ENCODE measurements at places on chromosomes 13 and 19.

- no peak for DNase-seq
These were observed 7.7 kb downstream of the UBE2L5 start for GRCh38 chr13:30429721-30430694.

DNA sequence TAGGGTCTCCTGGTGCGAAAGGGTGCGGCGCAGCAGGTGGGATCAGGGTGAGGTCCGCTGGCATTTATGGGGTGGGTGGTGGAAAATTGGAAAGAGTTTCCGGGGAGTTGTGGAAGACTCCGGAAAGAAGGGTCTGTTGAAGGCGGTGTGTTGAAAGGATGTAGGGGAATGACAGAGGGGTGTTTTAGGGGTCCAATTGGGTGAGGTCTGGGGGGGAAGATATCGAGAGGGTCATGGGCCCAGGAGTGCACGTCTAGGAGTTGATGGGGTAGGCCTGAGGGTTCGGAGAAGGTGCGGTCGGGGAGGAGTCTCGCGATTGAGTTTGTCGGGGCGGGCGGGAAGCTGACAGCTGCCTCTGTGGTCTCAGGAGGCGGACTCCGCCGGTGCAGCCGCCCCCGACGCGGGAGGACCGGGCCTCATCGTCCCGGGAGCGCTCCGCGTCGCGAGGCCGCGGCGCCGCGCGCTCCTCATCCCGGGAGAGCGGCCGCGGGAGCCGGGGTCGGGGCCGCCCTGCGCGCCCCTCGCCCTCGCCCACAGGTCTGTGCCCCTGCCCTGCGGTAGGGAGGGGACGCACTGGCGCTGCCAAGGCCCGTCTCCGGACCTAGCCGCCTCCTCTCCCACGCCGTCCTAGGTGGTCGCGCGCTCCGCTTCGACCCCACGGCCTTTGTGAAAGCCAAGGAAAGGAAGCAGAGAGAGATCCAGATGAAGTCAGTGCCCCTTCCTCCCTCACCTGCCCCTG is 7.0 kb downstream of the PGLYRP1 start:
- DNase-seq, result no peak

GRCh38 chr13:108813587-108814170 is 184.3 kb downstream of the MYO16 start:
- DNase-seq, result no peak

- no peak for DNase-seq
These were observed 2.3 kb downstream of the DHRS12 start for GRCh38 chr13:51801631-51802099.

- no peak for DNase-seq
These were observed 81.2 kb upstream of the STK24 start for GRCh38 chr13:98658131-98658530.

DNA sequence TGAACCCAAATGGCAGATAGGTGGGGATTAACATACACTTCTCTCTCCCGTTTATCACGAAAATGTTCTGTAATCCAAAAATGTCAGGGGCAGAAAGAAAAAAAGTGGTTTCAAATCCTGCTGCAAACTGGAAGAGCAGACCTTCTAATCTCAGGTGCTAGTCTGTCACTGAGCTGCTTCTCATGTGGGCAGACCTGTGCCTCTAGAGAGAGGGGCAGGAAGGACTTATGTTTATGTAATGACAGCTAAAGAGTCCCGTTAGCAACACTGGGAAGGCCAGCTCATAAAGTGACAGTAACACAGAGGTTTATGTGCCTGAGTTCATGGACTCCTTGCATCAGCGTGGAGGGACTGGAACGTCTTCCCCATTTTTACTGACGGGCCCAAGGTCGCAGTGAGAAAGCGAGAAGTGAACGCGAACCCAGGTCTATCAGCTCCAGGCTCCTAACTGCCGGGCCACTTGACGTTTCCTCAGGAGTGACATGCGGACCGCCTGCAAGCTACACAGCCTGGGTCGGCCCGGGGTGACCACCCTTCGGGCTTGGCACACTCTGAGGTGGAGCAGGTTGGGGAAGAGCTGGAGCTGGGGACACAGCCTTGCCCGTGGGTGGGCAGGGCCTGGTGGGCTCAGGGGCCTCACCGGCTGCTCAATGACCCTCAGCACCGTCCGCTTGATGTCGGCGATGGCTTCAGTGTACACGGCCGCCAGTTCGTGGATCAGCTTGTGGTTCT is 9.6 kb upstream of the RSPH6A start:
- DNase-seq, result no peak

DNA sequence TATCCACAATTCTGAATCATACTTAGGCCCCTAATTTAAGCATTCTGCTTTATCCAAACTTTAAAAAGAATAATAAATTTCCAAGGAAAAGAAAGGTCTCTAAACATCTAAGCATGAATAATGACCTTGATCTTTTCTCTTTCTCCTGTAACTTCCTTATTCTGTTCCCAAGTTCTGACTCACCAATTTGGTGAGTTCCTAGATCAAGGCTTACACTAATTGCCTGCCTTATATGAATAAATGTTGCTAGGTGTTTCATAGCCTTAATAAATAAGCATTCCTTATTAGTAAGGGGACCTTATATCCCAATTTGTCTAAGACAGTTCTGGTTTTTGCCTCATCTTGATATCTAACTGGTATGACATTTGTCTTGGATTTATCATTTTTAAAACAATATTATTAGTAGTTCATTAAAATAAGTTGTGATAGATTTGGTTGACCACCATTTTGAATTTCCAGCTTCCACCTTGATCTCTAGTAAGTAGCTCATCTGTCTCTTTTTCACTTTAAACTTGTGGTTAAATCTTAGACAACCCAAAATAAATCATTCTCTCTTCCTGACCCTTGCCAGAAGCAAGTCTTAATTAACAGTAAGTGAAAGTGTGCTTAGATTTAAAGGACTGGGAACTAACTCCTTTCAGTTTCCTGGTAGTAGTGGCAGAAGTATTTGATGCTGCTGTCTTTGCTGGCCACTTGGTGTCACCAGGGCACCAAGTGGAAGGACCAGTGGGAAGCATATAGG is 121.2 kb upstream of the MLNR start:
- DNase-seq, result no peak

DNA sequence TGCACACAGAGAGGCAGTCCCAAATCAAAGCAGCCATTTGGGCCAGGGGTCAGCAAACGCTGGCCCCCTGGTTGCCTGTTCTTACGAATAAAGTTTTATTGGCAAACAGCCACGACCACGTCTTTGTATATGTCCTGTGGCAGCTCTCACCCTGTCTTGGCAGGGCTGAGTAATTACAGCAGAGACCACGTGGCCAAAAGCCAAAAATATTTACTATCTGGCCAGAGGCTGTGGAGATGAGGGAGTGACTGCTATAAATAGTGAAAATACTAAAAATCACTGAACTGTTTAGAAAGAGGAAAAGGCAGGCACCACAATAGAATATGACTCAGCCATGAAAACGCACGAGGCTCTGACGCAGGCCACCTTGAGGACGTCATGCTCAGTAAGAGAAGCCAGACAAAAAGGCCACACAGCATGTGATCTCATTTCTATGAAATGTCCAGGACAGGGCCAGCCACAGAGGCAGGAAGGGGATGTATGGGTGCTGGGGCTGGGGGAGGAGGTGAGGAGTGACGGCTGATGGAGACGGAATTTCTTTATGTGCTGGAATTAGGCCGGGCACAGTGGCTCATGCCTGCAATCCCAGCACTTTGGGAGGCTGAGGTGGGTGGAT is 29.4 kb downstream of the SMIM24 start:
- DNase-seq, result no peak

DNA sequence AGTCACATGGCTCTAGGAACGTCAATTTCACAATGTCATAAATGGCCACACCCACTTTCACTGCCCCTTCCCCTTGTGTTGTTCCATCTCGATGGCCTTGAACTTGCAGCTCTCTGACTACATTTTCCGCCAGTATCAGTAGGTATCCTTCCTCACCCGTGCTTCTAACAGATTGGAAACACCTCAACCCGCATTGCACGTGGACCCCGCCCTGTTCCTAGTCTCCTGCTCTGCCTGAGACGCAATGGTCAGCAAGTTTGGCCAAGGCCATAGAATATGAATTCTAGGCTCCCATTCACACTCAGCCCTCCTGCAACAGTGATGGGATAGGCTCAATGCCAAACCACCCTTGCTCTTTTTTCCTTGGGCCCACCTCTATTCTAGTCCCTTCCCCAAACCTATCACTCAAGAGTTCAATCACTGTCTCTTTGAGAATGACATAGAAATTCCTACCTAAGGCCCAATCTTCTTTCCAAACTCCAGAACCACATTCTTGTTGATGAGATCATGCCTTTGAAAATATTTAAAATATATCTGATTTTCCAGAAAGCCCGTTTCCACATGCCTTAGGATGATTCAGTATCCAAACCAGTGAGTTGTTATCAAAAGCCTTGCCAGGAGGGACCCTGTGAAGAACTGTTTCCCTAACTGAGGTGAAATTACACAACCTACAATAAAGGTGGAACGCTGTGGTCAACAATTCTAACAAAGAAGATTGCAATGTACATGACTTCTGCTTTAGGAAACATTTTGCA is 334.6 kb downstream of the MYO16 start:
- no peak for DNase-seq

DNA sequence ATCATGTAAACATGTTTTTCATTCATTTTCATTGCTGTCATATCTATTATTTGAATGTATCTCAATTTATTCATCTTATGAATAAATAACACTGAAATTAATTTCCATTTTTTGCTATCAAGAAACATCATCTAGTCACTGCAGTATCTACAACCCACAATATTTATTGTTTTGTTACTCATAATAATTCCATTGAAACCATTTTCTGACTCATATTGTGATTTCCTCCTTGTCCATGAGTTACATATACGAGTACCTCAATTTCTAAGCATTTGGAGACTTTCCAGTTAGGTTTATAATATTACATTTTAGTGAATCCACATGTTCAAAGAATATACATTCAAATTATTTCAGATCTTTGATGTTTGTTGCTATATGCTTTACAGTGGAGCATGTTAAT is 1524.0 kb downstream of the SLITRK1 start:
- DNase-seq, result no peak

DNA sequence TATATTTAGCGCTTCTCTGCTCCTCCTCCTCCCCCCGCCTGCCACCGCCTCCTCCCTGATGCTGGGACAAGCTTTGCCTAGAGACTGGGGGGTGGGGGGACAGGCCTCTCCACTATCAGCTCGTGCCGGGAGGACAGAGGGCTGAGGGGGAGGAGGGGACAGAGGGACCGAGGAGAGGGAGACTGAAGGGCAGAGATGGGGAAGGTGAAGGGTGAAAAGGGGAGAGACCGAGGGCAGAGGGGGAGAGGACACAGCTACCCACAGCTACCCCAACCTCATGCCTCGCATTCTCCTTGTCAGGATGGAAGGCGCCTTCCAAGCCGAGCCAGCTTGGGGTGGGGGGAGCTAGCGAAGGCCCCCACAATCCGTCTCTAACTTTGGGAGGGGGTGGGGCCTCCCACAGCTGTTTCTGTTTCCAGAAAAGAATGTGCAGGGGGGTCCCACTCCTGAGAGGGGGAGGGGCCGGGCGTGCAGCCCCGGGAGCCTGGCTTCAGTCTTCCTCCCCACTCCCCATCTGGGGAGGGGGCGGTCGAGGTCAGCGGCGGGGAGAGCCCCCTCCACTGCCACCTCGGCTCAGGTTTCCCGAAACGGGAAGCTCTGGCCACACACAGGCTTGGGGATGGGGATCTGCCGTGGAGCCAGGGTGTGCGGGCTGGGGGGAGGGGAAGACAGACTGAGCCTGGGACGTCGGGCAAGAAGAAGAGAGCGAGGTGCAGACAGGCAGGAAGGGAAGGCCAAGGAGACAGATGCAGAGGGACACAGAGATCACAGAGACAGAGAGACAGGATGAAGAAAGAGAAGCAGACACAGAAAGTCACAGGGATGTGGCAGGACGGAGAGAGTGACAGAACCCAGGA is 1.6 kb downstream of the DACT3 start:
- DNase-seq, result no peak

DNA sequence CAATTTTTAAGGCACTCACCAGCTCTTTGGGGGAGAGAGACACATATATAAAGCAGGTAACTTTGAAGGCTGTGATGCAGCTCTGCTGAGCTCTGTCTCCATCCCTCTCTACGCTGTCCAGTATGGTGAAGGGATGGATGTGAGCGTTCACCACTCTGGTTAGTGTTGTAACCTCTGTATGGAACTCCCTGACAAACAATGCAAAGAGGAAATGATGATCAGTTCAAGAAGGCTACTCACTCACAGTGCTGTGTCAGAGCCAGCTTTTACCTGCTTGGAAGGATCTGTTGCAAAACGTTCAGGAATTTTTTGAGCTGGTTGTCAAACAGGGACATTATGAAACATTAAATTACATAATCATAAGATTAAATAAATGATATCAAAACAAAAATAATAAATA is 90.8 kb upstream of the SLC10A2 start:
- DNase-seq, result no peak

- DNase-seq, result peak; percentile 12
These were observed 109.3 kb downstream of the ABCC4 start for GRCh38 chr13:95191821-95192563.

DNA sequence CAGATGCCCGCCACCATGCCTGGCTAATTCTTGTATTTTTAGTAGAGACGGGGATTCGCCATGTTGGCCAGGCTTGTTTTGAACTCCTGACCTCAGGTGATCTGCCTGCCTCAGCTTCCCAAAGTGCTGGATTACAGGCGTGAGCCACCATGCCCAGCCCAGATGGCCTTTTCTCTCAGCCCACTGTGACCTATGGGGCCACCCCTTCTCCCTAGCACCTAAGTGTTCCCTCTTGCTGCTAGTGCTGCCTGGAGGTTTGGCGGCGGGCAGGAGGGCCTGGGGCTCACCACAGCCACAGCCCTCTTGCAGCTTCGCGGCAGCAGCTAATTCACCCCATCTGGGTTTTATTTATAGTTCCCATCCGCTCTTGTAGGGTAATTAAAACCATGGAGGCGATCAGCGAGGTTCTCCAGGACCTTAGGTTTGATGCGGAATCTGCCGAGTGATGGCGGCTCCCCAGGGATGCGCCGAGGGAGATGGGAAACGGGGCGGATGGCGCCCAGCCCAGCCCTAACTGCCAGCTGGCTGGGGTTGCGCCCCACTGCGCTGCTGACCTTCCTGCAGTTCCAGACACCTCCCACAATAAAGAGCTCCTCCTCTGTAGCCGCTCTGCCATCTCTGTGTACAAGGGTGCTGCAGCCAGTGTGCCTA is 3.3 kb downstream of the REX1BD start:
- no peak for DNase-seq

DNA sequence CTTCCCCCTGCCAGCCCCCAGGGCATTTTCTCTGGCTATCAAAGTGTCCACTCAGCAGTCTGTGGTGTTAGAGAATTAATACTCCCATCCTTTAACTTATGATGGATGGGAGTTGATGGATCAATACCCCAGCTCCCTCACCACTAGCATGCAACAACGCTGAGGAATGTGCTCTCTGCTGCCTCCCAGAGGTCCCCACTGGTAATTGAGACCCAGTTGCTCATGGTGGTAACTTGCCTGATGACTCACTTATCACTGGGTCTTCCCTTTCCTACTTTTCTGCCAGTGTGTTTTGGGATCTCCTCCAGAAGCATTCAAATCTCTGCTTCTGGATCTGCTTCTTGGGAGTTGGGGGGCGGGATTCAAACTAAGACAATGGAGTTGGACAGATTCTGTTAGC is 20.3 kb upstream of the CACNA1A start:
- DNase-seq, result no peak

GRCh38 chr13:51845574-51846318 is 769 bp upstream of the TMEM272 start:
- no peak for DNase-seq

- DNase-seq, result no peak
These were observed 1893.9 kb downstream of the PCDH9 start for GRCh38 chr13:65336087-65336749.
